ENCODE measurements at places on chromosomes 5 and 9.

GRCh38 chr5:108700930-108701329 is 46.8 kb upstream of the FER start:
- DNase-seq, result no peak

DNA sequence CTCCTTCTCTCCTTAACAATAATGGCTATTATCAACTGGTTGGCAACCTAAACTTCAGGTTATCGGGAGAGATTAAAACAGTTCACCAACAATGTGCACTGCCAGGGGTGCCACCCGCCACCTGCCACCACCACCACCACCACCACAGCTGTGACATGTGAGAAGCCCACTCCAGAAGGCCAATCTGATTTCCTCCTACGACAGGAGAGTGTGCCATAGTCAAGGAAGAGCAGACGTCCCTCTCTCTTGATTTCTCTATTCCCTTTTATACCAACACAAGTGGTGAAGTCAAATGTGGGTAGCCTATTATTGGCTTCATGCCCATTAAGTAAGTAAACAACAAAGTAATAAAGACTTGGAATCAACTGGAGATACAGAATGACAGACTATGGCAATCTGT is 22.4 kb downstream of the GNAQ start:
- no peak for DNase-seq

DNA sequence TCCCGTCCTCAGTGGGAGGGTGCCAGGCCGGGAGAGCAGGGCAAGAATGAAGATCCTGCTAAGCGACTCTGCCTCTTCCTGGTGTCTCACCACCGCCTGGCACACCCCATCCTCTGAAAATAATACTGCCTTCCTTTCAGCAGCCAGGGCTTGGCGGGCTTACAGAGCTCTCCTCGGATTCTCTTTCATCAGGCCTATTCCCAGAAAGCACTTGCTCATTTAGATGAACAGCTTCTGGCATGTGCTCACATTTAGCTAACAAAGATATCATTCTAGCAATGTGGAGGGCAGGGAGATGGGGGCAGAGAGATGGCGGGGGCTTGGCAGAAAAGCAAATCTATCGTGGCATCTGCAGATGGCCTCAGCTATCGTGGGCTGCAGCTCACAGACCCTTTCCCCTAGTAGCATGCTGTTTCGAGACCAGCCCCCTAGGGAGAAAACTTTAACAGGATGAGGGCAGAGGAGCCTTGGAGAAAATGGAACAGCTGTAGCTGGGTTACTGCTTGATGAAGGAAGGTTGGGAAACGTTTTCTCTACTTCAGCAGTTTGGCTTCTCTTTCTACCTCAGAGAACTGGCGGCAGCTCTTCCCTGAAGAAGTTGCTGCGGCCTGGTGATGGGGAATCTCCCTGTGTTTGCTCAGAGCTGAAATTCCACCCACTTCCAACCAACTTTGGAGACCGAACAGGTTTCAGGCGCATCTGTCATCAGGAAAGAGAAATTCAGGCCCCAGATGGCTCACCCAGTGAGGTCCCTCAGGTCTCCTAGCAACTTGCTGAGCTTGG is 102.1 kb downstream of the TMEM174 start:
- DNase-seq, result no peak

DNA sequence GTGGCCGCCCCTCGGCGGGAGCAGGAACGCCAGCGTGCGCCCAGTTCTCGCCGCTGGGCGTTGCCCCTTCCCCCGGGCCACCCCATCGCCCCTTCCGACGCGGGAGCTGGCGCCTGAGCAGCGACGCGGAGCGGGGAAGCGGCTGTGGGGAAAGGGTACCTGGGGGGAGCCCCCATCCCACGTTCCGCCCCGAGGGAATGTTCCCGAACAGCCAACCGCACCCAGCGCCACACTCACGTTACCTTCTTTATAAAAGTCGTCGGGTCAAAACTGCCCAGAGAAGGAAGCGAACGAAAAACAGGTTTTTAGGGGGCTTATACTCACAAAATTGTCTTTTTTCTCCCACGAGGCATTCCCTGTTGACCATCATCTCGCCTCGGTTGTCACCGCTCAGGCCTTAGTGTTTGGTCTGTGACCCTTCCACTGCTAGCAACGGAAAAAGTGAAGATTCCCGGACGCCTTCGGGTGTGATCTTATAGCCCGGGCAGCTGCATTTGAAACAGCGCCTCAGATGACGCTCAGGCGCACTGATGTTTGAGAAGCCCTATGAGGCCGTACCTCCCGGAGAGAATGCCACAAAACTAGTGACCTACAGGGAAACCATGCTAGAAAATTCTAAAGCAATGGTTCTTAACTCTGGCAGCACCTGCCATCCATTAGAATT is 475 bp upstream of the GOLM1 start:
- no peak for DNase-seq

DNA sequence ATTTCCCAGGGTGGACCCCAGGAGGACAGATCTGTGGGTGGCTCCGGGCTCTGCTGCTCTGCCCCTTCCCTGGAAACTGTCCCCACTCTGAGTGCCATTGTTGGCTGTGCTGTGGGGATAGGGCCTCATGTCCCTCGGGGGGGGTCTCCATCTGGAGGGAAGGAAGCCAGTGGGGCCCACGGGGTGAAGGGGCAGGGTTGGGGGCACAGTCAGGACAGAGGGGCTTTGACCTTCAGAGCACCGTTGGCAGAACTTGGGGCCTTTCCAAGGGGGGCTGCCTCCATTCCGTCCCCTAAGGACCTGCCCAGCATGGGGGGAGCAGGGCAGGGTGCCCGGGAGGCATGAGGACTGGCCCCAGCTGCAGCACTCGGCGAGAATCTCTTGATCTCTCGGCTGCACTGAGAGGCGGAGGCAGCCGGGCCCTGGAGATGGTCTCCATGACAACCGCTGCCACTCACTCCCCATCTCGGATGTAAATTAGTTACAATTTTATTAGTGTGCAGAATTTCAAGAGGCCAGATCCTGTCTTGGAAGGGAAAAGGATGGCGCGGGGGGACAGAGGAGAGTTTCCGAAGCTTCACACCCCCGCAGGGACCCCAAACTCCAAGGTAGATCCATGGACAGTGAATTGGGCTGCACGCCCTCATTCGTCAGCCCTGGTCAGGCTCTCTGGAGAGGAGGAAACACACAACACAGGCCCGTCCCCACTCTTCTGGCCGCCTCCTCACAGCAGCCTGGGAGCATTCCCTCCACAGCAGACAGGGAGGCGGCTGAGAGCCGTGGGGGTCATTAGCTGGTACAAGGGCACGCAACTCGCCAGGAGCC is 216.2 kb upstream of the IER5L start:
- DNase-seq, result no peak

DNA sequence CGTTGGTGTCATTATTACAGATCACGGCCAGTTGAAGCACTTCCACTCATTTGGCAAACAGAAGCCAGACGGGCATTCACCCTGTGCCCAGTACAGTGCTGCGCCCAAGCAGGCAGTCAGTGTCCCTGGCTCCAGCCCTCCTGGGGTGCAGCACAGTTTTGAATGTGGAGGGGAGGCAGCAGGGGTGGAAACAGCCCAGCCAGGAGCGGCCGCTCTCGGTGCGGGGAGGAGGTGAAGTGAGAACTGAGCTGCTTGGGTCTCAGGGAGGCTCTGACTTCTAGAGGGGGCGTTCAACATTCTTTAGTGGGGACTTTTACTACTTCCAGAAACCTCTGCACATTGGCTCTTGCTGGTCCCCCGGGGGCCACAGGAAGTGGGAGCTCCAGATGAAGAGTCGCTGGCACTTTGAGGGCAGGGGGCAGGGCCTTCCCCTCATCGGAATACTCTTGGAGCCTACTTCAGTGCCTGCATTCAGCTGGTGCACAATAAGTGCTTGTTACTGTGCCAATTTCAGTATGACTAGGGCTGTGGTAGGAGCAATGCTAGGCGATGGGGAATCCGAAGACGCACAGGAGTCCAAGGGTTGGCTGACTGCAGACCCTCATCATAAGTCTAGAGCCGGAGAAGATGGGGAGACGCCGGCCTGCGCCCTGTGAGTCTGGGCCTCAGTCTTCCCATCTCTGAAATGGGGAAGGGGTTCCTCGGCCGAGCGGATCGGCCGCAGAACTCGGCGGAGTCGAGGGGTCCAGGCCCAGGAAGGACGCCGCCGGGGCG is 492 bp upstream of the NEK6 start:
- no peak for DNase-seq

- peak; percentile 43 for DNase-seq
Measured at GRCh38 chr9:112097712-112098688, 77.1 kb downstream of the SUSD1 start.

- DNase-seq, result no peak
Measured at GRCh38 chr5:41445937-41446563, 64.4 kb downstream of the PLCXD3 start.

- DNase-seq, result no peak
Measured at GRCh38 chr5:136703706-136704105, 338.4 kb upstream of the TRPC7 start.

GRCh38 chr9:109717342-109717741 is 62.7 kb upstream of the PALM2AKAP2 start:
- no peak for DNase-seq

GRCh38 chr5:153552886-153553285 is 62.4 kb downstream of the GRIA1 start:
- no peak for DNase-seq

DNA sequence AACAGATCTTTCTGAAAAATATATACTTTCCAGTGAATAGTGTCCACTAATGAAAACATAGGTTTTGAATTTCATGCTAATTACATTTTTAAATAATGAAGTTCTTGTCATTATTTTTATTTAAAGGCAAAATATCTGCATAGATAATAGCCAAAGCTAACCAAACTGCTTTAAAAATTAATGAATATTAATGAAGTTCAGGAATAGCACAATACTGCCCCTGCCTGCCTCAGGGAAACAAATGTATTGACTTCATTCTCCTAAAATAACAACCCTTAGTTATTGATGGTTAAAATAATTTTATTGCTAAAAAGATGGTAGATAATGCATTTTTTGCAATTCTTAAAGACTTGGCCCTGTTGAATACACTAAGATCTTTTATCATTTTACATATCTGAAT is 103.6 kb upstream of the SSBP2 start:
- DNase-seq, result no peak

GRCh38 chr9:106403081-106403480 is 459.9 kb upstream of the ZNF462 start:
- DNase-seq, result no peak

DNA sequence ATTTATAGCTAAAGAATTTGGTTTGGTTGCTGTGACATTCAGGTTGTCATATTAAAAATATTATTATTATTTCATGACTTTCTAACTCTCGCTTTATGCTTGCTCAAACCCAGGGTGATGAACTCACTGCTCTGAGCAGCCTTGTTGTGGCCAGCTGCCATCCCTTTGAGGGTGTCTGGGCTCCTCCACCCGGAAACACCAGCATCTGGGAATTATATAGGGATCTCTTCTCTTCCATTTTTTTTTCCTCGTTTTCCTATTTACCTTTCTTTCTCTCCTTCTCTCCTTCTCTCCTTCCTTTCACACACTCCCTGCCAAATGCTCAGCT is 355.8 kb upstream of the SMARCA2 start:
- no peak for DNase-seq

DNA sequence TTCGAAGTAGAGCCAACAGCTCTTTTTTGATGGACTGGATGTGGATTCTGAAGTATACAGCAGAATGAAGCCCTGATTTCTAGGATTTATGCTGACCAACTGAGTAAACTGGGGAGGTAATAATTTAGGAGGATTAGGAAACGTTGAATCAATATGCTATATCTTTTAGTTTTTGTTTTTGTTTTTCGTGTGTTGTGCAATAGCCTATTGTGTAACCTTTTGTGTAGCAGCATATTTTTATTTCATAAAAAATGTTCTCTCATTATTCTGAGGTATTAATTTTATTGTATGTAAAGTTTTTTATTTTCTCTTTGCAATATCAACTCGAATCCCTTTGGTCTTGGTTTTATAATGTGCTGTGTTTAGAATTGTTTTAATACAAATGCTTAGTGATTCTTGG is 902.3 kb downstream of the EFNA5 start:
- DNase-seq, result no peak

GRCh38 chr5:153498516-153498915 is 8.0 kb downstream of the GRIA1 start:
- no peak for DNase-seq

DNA sequence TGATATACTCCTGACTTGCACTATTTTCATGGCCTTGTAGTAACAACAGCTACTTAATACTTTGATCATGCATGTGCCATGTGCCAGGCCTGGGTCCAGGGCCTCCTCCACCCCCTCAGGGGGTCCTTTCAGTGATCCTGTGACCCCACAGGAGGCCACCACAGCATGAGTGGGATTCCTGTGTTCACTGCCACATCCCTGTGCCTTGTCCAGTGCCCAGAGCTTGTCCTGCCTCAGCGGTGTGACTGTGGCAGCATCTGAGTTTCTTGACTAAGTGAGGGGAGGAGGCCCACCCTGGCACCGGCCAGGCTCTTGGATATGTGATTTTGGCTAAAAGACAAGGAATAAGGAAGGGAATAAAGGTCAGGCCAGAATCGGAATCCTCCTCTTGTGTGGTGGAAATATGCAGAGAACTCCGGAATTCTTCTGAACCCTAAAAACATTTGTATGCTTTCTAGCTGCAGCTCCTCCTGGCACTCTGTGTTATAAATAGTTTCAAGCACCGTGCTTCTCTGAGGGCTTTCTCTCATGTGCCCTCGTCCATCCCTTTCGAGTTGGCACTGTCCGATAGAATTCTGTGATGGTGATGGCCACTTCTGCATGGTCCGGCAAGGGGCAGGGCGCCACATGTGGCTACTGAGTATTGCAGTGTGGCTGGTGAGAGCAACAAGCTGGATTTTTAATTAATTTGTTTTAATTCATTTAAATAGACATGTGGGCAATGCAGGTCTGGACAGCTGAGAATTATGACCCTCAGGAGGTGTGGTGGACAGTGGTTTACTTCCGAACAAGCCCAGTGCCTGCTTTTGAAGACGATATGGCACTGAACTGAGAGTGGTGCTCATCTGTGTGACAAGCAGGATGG is 31.8 kb downstream of the TENT4A start:
- DNase-seq, result no peak

DNA sequence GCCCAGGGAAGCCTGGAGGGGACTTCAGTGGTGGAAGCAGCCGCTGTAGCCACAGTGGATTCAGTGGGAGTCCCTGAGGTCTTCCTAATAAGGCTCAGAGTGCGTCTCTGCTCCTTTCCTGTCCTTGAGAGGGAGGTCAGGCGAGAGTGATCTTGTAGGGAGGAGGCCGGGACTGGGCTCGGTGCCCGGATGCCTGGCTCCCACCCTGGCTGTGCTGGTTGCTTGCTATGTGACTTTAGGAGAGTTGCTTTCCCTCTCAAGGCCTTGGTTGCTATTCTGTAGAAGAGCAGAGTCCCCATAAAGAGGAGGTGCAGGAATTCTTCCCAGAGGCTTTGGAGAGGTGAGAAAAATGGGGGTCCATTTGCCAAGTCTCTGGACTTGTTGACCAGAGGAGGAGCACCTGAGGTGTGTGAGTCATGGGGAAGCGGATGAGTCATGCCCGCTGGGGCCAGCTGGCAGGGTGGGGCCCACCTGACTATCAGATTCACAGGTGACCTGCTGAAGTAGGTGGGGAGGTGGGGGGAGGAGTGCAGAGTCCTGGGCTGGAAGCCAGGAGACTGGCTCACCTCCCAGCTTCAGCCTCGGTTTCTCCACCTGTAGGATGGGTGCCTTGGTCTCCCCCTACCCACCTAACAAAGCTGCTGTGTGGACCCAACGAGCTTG is 13.8 kb downstream of the GSN start:
- no peak for DNase-seq

- no peak for DNase-seq
Measured at GRCh38 chr5:88486431-88486830, 217.8 kb upstream of the TMEM161B start.

All from effector CD8-positive, alpha-beta T cell (primary cell).